ENCODE measurements at places on chromosomes 11 and 22. TPM values are rescaled to one million over a fixed set of nuclear protein-coding genes. Genes with fewer than 3 reads are reported as not detected.
A peak's percentile ranks its signal among the peaks of the same experiment; 100 is the strongest.

Gene CARS1
- 72.3 TPM for total RNA-seq

Gene TREH
- total RNA-seq = not detected

- H3K27me3 ChIP-seq = no peaks in the 10 kb centered on the region
- no peak for DNase-seq
- no peaks in the 10 kb centered on the region for H3K36me3 ChIP-seq
- no peak overlapping the region for H3K4me3 ChIP-seq
- no peak overlapping the region for H3K27ac ChIP-seq
Observed at GRCh38 chr22:32897400-32897799, 95.9 kb downstream of the TIMP3 start.

DNA sequence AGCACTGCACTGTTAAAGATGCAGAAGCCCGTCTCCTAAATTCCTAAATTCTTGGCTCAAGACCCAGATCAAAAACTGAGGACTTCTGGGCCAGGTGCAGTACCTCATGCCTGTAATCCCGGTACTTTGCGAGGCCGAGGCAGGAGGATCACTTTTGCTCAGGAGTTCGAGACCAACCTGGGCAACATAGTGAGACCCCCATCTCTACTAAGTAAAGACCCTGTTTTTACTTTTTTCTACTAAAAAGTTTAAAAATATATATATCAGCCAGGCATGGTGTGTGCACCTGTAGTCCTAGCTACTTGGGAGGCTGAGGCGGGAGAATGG, 29.7 kb downstream of the PDGFB start:
- peaks cover 16% of the 10 kb centered on the region for H3K4me1 ChIP-seq
- H3K36me3 ChIP-seq = no peaks in the 10 kb centered on the region

GRCh38 chr22:31532060-31532459, 35.7 kb downstream of the SFI1 start:
- H3K36me3 ChIP-seq = no peaks in the 10 kb centered on the region
- H3K4me3 ChIP-seq = no peak overlapping the region
- peaks cover 12% of the 10 kb centered on the region for H3K4me1 ChIP-seq
- no peak overlapping the region for H3K27ac ChIP-seq
- no peaks in the 10 kb centered on the region for H3K27me3 ChIP-seq

Gene OR56A1
- not detected for total RNA-seq

DNA sequence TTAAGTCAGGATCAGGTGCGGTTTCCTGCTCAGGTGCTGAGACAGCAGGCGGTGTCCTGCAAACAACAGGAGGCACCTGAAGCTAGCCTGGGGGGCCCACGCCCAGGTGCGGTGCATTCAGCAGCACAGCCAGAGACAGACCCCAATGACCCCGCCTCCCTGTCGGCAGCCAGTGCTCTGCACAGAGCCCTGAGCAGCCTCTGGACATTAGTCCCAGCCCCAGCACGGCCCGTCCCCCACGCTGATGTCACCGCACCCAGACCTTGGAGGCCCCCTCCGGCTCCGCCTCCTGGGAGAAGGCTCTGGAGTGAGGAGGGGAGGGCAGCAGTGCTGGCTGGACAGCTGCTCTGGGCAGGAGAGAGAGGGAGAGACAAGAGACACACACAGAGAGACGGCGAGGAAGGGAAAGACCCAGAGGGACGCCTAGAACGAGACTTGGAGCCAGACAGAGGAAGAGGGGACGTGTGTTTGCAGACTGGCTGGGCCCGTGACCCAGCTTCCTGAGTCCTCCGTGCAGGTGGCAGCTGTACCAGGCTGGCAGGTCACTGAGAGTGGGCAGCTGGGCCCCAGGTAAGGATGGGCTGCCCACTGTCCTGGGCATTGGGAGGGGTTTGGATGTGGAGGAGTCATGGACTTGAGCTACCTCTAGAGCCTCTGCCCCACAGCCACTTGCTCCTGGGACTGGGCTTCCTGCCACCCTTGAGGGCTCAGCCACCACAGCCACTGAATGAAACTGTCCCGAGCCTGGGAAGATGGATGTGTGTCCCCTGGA, at the start of gene MYO7A:
TSS of gene MYO7A (plus strand) at position 327 of the 772 bp plus-strand sequence. CDS start 2,389 bp downstream, outside the sequence.
- H3K27me3 ChIP-seq = no peaks in the 10 kb centered on the region
- peak; percentile 26 for DNase-seq

DNA sequence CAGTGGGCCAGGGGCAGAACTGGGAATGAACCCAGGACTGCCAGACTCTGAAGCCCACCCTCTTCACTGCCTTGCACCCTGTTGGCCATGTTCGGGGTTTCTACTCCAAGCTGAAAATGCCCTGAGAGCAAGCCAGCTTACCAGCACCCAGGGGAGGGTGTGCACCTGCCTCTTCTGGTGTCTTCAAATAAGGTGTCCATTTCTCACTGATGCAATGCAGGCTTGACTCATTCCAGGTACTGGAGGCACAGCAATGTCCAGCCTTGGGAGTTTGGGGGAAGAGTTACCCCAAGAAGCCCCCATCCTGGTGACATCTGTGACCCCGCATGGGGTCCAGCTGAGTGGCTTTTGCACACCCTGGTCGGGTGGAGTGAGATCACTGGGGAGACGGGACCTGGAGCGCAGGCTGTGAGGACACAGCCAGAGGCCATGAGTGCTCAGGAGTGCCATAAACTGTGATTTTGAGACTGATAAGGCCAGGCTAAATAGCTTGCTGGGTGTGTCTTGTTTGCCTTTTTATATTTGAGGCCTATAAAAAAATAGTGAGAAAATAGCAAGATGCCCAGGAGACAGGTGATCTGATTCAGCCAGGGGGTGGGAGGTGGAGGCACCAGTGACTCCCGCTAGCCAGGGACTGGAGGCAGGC, 4.6 kb upstream of the CERK start:
- H3K4me1 ChIP-seq = peaks cover 8% of the 10 kb centered on the region
- H3K27me3 ChIP-seq = no peaks in the 10 kb centered on the region
- H3K36me3 ChIP-seq = no peaks in the 10 kb centered on the region
- DNase-seq = no peak
- no peak overlapping the region for H3K27ac ChIP-seq

DNA sequence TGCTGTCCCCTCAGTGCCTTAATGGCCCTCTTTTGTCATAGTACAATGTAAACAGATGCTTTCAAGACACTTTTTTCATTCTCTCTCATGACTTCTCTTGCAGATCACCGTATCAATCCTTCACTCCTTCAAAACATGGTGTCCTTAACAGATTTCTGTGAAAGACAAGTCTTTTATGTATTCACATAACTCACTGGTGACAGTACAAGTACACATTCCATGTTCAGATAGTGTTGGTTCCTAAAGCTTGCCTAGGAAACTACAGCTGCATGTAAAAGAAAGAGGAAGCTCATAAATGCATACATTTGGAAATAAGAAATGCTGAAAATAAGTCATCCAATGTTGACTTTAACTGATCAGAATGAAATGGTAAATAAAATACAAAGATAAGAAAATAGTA, 5.0 kb upstream of the OR52E6 start:
- H3K36me3 ChIP-seq = no peaks in the 10 kb centered on the region
- no peak overlapping the region for H3K27ac ChIP-seq
- no peak overlapping the region for H3K4me3 ChIP-seq
- no peaks in the 10 kb centered on the region for H3K27me3 ChIP-seq
- DNase-seq = no peak

Gene SCGB1A1
- not detected for total RNA-seq

DNA sequence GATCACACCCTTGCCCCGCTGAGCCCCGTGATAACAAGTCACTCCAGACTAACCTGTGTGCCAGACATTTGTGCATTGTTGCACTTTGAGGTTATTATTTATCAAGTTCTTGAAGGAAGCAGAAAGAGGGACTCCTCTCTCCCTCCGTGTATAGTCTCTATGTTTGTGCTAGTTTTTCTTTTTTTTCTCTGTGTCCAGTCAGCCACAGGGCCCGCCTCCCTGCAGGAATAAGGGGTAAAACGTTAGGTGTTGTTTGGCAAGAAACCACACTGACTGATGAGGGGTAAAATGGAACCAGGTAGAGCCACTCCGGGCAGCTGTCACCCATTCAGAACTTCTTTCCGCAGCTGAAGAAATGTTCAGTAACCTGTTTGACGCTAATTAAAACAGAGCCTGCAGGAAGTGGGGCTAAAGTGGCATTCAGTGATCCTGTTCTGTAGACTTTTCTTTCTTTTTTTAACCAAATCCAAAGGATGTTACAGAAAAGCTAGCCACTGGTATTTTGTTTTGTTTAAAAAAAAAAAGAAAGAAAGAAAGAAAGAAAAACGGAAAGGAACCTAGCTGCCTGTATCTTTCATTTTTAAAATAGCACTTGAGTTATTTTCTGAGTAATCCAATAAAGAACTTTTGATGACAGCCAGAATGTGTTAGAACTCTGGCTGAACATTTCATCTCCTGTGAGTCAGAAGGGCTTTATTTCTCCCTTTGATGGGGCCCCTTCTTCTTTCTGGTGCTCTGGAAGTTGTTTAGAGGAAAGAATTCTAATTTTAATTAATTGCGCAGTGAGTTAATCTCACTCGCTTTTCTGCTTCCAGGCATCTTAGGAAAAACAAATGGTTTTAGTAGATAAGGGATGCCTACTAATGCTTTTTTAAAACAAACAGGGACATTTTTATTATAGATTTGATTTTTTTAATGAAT, 58.2 kb downstream of the COMMD9 start:
- no peaks in the 10 kb centered on the region for H3K36me3 ChIP-seq
- H3K27ac ChIP-seq = no peak overlapping the region
- H3K27me3 ChIP-seq = no peaks in the 10 kb centered on the region

Gene POU2AF2
- not detected for total RNA-seq

GRCh38 chr11:103529181-103529684, 420.0 kb downstream of the DYNC2H1 start:
- H3K36me3 ChIP-seq = no peaks in the 10 kb centered on the region
- H3K4me3 ChIP-seq = no peak overlapping the region
- H3K27ac ChIP-seq = peak overlapping the region; percentile 95
- H3K27me3 ChIP-seq = no peaks in the 10 kb centered on the region
- peak; percentile 75 for DNase-seq
- peaks cover 72% of the 10 kb centered on the region for H3K4me1 ChIP-seq

DNA sequence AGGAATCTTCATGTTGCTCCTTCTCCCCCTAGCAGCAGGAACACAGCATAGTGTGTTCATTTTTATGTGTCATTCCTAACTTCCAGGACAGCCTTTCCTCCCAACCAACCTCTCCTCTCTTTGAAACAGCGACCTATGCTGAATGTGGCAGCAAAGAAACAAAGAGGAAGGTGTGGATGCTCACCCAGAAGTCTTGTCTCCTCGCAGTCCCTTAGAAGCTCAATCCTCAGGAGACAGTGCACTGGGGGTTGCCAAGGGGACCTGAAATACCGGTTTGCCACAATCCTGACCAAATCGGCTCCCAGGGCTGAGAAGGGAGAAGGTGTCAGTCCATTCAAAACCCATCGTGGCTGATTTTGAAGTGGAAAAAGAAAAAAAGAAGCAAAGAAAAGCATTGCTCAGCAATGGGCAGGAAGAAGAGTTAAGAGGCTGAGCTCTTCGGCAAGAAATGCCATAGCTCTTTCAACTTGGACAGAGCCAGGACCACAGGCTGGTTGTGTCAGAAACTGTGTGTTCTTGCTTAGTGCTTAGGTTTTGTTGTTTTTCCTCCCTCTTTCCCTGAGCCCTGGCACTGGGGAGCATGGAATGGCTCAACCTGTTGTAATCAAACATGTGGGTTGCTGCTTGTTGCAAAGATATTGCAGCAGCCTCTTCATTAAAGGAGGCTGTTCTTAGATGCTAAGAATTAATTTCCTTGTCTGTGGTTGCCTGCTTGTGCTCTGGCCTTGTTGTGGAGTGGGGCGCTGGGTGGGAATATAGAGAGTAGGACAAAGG, 30.4 kb upstream of the TENM4 start:
- H3K27me3 ChIP-seq = no peaks in the 10 kb centered on the region
- no peaks in the 10 kb centered on the region for H3K4me1 ChIP-seq
- no peak overlapping the region for H3K27ac ChIP-seq
- no peak overlapping the region for H3K4me3 ChIP-seq
- H3K36me3 ChIP-seq = no peaks in the 10 kb centered on the region

Gene CRYBB3
- total RNA-seq = 1.7 TPM

- no peaks in the 10 kb centered on the region for H3K4me1 ChIP-seq
- no peak overlapping the region for H3K27ac ChIP-seq
- H3K4me3 ChIP-seq = no peak overlapping the region
- no peak for DNase-seq
Observed at GRCh38 chr22:46602025-46602424, 18.2 kb upstream of the GRAMD4 start.

- DNase-seq = no peak
- no peaks in the 10 kb centered on the region for H3K27me3 ChIP-seq
Observed at GRCh38 chr11:126423154-126423553, 67.7 kb downstream of the ST3GAL4 start.

Data from endothelial cell of umbilical vein (primary cell).